ENCODE measurements at places on chromosomes 2 and 18. TPM values are rescaled to one million over a fixed set of nuclear protein-coding genes. Genes with fewer than 3 reads are reported as not detected.

PCARE gene
- total RNA-seq = not detected

DNA sequence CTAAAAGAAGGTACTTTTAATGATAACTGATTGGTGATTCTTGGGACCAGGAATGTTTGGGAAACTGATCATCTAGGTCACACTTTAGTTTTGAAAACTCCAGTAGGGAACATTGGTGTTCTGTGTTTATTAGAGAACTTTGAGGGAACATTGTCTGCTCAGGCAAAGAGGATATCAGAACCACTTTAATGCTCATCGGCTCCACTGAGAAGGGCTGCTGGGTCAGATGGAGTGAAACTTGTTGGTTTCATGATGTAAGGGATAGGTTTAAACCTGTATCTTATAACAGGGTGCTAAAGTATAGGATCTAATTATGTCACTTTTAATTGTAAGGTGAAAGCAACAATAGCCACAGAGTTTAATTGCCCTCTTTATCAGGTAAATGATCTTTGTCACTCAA lies 14.2 kb upstream of the POLI start:
- DNase-seq = no peak

GRCh38 chr2:11533278-11534070 lies at the start of gene GREB1:
Gene GREB1 (plus strand): TSS chr2:11534045. CDS start chr2:11556615, 22,570 bp downstream.
- no peak for DNase-seq

GRCh38 chr2:59149271-59149670 lies 908.1 kb upstream of the FANCL start:
- no peak for DNase-seq

GRCh38 chr2:37110306-37111212 lies 26.2 kb downstream of the GPATCH11 start:
- no peak for DNase-seq

PLEKHH2 gene
- total RNA-seq = 0.98 TPM

GRCh38 chr2:19702267-19702666 lies 199.5 kb downstream of the TTC32 start:
- no peak for DNase-seq

CDH2 gene
- 285 TPM for total RNA-seq

DNA sequence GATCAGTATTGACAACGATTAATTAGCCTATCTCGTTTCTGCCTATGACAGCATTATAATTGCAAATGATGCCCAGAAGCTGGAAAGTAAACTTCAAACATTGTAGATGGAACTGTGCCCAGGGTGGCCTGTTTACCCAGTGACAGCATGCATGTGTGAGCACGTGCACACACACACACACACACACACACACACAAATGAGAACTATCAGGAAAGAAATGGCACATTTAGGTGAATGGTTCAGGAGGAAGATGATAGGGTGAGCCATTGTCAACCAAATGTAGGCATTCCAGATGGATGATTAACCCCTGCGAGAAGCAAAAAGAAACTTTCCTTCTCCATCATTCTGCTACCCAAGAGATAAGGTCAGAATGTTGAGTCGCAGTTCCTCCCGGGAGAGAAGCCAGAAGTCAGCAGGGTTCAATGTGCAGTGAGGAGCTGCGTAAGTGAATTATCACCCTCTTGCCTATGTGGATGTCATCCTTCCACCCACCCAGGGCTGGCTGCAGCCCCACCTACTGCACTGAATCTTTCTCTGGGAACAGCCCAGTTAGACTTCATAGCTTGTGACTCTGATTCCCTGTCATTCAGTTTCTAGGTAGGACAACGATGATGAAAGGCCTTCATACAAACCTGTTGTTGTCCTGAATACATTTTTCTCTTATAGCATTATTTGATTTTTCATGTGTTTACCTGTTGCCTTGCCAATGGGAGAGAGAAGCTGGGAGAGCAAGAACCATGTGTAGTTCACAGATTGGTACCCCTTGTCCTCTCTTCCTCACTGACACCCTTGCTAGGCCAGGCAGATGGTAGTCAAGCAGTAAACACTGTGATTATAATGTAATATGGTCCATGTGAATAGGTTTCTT lies 3.5 kb upstream of the APOB start:
- no peak for DNase-seq

GAREM1 gene
- total RNA-seq = not detected

DNA sequence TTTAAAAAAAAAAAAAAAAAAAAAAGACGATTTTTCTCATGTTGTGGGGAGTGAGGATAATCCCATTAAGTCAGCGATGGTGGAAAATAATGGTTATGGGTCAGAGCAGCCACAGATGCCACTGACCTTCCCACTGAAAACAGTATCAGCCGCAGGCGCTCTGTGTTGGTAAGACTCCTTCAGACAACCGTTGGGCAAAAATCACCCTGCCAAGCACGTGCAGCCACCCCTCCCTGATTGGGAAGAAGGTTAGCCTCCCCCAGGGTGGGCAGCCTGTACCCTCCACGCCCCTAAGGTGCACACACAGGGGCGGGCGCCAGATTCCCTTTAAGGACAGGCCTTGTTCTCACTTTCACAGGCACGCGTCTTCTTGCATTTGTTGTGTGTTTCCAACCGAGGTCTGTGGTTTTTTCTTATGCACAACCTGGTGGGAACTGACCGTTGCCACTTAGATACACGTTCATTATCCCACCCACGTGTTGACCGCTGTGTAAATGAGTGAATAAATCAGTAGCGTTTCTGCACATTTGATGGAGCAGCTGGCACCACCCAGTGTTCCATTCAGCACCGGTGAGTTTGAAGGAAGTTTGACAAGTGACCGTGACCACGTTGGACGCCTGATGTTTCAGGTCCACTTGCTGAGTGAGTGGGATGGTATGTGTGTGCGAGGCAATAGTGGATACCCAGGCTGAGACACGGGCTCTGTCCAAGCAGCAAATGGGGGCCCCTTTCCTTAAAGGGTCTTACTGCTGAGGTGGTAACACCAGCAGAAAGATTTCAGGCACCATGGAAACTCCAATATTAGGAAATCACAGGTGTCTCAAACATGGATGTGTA lies 197.8 kb downstream of the GBX2 start:
- DNase-seq = no peak

- no peak for DNase-seq
These were observed 37.8 kb upstream of the DNMT3A start for GRCh38 chr2:25379535-25379934.

GRCh38 chr18:14179306-14179705 lies 47.1 kb upstream of the ZNF519 start:
- DNase-seq = no peak

- DNase-seq = no peak
These were observed 711 bp downstream of the SFXN5 start for GRCh38 chr2:73070643-73071359.

ZNF513 gene
- 1.4 TPM for total RNA-seq

DNA sequence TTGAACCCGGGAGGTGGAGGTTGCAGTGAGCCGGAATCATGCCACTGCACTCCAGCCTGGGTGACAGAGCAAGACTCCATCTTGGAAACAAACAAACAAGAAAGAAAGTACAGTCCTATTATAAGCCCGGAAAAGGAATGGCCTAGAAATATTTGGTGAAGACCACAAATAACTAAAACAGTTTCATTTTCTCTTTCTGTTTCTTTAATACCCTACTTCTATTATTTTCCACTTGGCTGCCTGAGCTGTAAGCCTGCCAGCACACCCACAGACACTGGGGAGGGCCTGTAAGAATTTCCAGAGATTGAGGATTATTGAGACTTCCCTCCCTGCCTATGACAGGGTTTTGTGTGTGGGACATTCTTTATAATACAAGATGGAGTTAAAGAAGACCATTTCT lies 188.0 kb upstream of the DCC start:
- DNase-seq = no peak

DNA sequence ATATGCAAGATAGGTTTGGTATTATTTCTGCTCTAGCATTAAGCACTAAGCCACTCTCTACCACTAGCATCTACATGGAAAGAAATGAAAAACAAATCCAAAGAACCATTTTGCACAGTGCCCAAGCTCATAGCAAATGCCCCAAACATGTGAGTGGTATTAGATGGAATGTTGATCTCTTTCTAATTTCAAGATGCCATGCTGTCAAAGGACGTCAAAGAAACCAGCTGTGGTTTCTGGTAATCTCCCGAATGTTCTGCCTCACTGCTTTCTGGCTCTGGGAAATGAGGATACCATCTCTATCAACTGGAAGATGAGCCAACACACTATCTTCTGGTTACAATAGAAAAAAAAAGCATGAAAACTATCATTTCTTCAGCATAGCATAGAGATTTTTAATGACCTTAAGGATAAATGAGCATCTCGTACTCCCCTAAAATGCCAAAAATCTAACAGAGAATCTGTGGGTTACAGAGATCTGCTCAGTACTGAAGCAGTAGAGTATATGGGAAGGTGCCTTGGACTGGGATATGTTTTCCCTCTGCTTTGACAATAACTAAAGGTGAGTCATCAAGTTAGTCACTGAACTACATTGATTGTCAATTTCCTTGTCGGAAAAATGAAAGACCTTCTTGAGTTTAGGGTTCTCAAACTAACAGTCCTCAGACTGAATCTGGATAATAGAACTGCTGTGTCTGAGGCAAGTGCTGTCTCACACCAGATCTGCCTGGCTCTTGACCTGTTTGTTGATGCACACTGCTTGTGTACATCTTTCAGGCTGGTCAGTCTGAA lies 244.8 kb upstream of the NCKAP5 start:
- peak; percentile 50 for DNase-seq

GRCh38 chr2:178962805-178963433 lies 87.0 kb downstream of the CCDC141 start:
- no peak for DNase-seq

ACMSD gene
- not detected for total RNA-seq

TCF23 gene
- not detected for total RNA-seq

TMEM37 gene
- total RNA-seq = 0.12 TPM

DNA sequence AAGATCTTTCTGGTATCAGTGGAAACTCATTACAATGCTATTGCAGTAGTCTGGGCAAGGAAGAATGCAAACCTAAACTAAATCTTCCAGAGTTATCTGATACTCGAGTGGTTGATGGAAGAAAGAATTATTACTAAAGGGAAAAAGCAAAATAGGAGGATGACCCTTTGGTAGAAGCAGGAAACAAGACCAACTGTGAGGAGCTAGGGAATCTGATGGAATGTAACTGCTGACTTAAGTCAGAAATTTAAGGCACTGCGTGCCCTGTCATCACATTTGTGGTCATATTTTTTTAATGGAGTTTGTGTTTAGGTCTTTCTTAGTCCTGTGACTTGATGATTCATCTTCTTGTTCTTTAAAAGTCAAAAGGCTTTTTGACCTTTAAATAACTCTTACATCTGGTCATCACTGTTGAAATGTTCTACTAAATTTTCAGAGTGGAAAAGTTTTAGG lies 36.5 kb upstream of the ARMC9 start:
- peak; percentile 99 for DNase-seq

GRCh38 chr2:216635171-216635570 lies 2.0 kb downstream of the IGFBP2 start:
- no peak for DNase-seq

GRCh38 chr2:164831887-164832286 lies 9.7 kb downstream of the COBLL1 start:
- DNase-seq = no peak

- DNase-seq = peak; percentile 71
These were observed 359.9 kb upstream of the SLC14A2 start for GRCh38 chr18:45255197-45255890.

DNA sequence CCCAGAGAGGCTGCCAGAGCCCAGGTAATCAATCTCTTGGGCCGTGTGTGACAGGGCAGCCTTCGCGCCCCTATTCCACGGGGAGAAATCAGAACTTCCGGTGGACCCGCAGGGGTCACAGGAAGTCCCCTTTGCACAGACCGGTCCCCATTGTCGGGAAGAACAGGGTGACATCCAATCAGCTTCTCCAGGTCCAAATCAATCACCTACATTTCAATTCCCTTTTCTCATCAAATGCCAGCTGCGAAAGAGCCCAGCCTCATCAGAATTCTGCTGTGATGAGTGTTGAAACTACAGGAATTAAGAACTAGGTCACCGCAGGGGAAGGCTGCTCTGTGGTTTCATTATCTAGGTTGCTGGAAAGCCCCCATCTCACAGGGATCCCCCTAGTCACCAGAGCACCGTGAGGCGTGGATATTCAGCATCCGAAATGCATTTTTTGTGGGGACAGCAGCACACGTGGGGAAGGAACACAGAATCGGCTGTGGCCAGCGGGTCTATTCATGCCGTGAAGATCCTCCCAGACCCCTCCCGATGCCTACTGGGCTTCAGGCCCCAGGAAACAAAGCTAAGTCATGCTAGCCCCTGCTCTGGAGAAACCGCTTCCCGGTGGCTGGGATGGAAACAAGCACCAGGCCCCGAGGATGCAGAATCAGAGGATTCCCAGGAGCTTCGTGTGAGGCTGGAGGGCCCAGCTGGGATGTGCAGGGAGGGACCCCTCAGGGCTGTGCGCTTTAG lies 193.7 kb upstream of the ID2 start:
- peak; percentile 58 for DNase-seq

EML6 gene
- 0.67 TPM for total RNA-seq

GRCh38 chr18:47203626-47204464 lies 27.7 kb upstream of the IER3IP1 start:
- DNase-seq = no peak

- no peak for DNase-seq
These were observed 65.2 kb upstream of the CRIM1 start for GRCh38 chr2:36290306-36290856.

DNA sequence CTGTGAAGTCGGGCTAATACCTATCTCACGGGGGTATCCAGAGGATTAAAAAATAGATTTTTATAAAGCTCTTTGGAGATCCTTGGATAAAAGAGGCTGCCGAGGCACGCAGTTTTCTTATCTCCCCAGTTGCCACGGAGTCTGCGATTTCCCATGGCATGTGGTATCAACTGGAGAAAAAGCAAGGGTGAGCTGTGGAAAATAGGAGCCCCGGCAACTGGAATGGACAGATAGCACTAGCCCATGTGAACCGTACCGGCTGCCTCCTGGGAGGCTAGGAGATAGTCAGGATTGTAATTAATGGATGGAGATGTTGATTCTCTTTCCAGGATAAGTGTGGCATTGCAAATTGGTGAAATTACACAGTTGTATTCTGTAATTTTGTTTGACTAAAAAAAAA lies 407.6 kb upstream of the KCNH7 start:
- DNase-seq = no peak

RAMP1 gene
- 32.4 TPM for total RNA-seq

- no peak for DNase-seq
These were observed 56.3 kb upstream of the TANC1 start for GRCh38 chr2:158912112-158912511.

- no peak for DNase-seq
These were observed 111.6 kb downstream of the DYNAP start for GRCh38 chr18:54702686-54703085.

ASB18 gene
- not detected for total RNA-seq

TEX51 gene
- total RNA-seq = not detected

- DNase-seq = no peak
These were observed 30.1 kb downstream of the GAREM2 start for GRCh38 chr2:26202981-26203490.

GRCh38 chr2:217834057-217834620 lies 168.7 kb downstream of the TNS1 start:
- no peak for DNase-seq

- no peak for DNase-seq
These were observed 592.1 kb upstream of the CDH2 start for GRCh38 chr18:28768791-28769768.

Measured in A172 (cell line).